H9 (cell line): ENCODE measurements at places on chromosomes 7 and 10.
A peak's percentile ranks its signal among the peaks of the same experiment; 100 is the strongest.

GRCh38 chr10:78687626-78688025, 381.1 kb upstream of the ZMIZ1 start:
- DNase-seq, result no peak
- H3K27me3 ChIP-seq, result no peaks in the 10 kb centered on the region
- H3K4me3 ChIP-seq, result no peak overlapping the region
- no peaks in the 10 kb centered on the region for H3K4me1 ChIP-seq

DNA sequence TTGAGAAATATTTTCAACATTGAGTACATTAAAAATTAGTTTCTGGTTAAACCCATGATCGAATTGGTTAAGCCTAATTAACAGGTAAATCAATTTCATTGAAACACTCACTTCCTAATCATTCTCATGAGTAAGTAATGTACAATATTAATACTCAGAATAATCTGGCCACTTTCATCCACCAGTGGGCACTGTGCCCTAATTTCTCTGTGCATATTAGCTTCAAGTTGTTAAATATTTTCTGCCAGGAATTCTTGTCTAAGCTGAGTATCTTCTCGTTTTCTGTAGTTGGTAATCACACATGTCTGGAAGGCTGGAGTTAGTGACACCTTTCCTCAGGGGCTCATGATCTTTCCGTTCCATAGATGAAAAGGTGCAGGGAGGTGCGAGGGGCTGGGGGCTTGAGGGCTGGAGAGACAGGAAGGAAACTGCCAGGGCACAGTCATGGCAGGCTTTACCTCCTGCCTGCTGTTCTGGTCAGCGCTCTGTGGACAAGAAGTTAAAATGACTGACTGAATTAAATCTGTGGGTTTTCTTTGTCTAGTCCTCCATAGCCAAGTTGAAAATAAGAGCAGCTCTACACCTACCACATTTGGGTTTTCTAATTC, 71.9 kb downstream of the WIPF3 start:
- DNase-seq, result no peak
- H3K27ac ChIP-seq, result no peak overlapping the region
- no peaks in the 10 kb centered on the region for H3K36me3 ChIP-seq
- H3K4me1 ChIP-seq, result peaks cover under 1% of the 10 kb centered on the region; the same call in 1 of the 2 replicates
- H3K27me3 ChIP-seq, result no peaks in the 10 kb centered on the region
- no peak overlapping the region for H3K4me3 ChIP-seq

DNA sequence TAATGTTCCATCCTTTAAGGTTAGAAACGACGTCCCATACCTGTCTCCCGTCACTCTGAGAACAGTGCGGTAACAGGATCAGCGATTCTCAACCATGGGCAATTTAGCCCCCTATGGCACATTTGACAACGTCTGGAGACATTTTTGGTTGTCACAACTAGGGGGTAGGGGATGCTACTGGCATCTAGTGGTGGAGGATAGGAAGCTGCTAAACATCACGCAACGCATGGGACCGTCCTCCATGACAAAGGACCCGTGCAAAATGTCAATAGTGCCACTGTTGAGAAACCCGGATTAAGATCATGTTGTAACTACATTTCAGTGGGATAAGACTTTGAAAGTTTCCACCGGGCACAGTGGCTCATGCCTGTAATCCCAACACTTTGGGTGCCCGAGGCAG, 5.0 kb upstream of the PAXIP1 start:
- peaks cover 2% of the 10 kb centered on the region for H3K4me1 ChIP-seq
- no peak overlapping the region for H3K27ac ChIP-seq
- H3K4me3 ChIP-seq, result no peak overlapping the region
- peak; percentile 70 for DNase-seq
- H3K36me3 ChIP-seq, result peaks cover 2% of the 10 kb centered on the region; the same call in 2 of the 3 replicates

GRCh38 chr7:954330-955238, at the start of gene ADAP1:
Gene ADAP1 (minus strand): TSS chr7:954680. CDS start chr7:954477, 203 bp downstream.
- no peaks in the 10 kb centered on the region for H3K36me3 ChIP-seq
- peak; percentile 42 for DNase-seq
- peak within 1 kb of the TSS; percentile 80 for H3K4me3 ChIP-seq
- H3K4me1 ChIP-seq, result no peaks in the 10 kb centered on the region
- H3K27me3 ChIP-seq, result peaks cover 3% of the 10 kb centered on the region; the same call in 1 of the 2 replicates

GRCh38 chr10:118397391-118397790, 55.3 kb upstream of the FAM204A start:
- no peaks in the 10 kb centered on the region for H3K4me1 ChIP-seq
- no peak overlapping the region for H3K4me3 ChIP-seq
- H3K27ac ChIP-seq, result no peak overlapping the region
- H3K36me3 ChIP-seq, result no peaks in the 10 kb centered on the region
- DNase-seq, result no peak
- H3K27me3 ChIP-seq, result no peaks in the 10 kb centered on the region
